ENCODE measurements at places on chromosomes 4 and X.

- no peak for DNase-seq
Measured at GRCh38 chr4:139234253-139234652, 45.8 kb downstream of the MGARP start.

DNA sequence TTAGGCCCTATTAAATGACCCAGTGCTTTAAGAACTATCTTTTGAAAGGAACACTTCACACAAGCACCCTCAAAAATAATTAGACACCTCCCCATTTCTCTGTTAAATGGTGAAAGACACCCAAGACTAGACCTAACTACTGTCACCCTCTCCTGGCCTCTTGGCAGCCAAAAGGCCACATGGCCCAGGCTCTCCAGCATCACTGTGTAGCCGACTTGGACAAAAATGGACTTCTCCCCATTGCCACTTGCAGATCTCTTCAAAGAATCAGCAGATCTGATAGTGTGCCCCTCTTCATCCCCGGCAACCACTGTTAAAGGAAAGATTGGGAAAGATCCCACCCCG, 2.0 kb downstream of the MID1IP1 start:
- DNase-seq, result no peak

DNA sequence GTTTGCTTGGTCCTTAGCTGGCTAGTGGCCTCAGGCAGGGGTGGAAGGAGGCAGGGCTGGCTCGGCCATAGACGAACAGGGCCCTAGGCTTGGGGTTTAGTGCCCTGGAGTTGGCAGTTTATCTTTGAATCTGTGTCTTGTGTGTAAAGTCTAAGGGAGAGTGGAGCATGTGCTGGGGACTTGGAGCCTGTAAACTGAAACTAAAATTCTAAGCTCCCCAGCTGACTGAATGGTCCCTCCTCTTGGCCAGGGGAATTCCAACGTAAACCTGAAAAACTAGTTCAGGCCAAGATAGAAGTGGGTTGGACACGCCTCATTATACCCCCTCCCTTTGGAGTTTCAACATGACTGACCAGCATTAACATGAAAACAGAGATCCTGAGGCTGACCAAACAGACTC, 46.1 kb upstream of the GPR78 start:
- no peak for DNase-seq

GRCh38 chrX:48793935-48794334, 7.5 kb downstream of the GATA1 start:
- no peak for DNase-seq

GRCh38 chr4:148452970-148453369, 10.8 kb upstream of the NR3C2 start:
- DNase-seq, result no peak

DNA sequence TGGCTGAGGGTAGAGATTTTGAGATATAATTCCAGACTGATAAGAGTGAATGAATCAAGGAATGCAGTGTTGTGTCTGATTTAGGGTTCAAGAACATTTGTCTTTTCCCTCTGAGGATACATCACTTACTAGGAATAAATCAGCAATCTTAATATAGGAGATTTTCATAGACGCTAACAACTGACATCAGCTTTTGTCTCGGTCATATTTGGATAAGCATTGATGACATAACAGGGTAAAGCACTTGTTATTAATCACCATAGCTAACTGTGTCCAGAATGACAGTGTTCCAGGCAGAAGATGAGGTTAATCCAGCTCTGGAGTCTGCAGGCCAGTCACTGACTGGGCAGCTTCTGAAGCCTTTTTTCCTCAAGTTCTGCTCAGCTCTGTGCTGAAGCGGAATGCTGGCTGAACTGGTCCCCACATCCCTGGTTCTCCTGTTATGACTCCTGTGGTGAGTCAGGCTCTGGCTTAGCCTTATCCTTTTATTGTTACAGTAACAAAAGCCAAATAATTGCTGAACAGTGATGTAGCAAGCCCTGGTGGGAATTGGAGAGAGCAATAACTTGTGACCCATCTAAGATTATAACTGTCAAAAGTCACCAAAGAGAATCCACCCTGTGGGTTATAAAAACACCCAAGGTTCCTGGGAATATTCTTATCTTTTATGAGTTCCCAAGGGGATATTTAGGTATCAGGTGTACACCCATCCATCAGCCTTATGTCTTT, 41.8 kb downstream of the FNIP2 start:
- DNase-seq, result no peak

DNA sequence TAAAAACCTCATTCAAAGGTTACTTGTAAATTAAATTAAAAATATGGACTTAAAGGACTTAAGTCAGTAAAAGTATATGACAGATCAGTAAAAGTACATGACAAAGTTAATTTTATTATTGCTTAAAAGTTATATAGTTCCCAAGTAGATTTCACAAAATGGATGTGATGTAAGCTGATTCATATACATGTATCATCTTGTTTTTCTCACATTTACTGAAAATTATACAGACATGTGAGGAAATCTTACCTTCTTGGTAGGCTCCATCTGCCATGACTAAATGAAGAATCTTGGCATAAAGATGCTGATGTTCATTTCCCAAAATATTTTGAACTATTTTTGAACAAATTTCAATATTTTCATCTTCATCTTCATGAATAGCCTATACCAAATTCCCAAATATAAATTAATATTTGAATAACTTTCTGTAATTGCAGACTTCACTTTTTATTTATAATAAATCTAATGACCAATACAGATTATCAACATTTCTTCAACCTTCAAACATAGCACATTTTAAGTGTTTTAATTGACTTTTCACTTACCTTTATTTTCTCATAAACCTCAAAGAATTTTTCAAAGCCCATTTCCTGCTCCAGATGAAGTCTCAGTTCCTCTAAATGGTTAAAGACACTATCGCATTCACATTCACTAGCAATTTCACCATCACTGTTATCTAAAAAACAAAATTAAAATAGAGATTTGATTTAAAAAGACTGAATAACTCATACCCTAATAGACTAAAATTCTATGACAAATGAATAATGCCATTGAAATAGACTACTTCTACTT, 129.4 kb upstream of the SH3RF1 start:
- DNase-seq, result no peak
